ENCODE measurements at places on chromosomes 11 and 22. TPM values are rescaled to one million over a fixed set of nuclear protein-coding genes. Genes with fewer than 3 reads are reported as not detected.

NEFH gene
- total RNA-seq = 13.3 TPM

MEI1 gene
- 0.42 TPM for total RNA-seq

ZP1 gene
- 0.56 TPM for total RNA-seq

SCARF2 gene
- 12.8 TPM for total RNA-seq

MPZL2 gene
- total RNA-seq = not detected

CNIH2 gene
- 2.8 TPM for total RNA-seq
